ENCODE measurements at places on chromosomes 5 and 9.

DNA sequence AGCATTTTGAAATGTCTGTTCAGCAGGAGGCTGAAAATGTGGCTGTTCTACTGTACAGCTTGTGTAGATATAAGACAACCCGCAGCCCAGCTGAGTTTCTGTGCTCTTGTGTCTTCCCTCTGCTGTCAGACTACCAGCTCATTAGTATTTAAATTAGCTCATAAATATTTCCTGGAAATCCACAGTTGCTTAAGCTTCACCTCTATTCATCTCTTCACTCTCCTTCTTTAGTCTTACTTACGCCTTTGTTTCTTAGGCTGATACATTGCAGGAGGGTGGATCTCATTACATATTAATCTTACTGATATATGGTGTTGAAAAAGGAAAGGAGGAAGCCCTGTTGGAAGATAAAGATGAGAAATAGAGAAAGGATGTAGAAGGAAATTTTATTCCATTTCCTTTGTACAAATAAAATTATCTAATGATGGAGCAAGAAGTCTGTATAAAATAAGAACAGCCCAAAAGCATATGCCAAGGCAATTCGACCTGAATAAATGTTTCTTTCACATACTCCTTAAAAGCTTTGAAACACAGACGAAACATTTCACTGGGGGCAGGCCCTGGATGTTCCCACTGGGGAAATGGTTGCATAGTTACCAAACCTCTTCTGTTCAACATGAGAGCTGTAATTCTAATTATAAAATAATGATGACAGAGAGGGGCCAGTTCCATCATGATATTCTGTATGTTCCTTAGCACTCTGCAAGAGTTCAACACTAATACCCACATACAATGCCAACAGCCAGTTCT, 111.8 kb upstream of the APC start:
- no peak for DNase-seq

DNA sequence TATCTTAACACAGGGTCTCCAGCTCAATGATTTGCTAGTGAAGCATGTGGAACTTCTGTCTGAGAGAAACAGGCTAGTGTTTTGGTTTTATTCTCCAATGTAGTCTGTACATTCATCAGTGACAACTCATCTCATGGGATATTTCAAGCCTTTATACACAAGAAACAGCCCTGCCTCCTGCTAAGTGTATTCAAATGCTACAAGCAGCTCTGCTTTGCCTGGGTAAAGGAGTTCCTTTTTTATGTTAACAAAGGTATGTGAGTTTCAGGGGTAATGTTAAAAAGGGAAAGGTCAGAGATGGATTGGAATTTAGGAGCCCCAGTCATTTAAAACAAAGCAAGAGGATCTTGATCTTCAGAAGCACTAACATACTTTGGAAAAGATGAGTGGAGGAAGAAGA, 498.7 kb downstream of the ISL1 start:
- no peak for DNase-seq

DNA sequence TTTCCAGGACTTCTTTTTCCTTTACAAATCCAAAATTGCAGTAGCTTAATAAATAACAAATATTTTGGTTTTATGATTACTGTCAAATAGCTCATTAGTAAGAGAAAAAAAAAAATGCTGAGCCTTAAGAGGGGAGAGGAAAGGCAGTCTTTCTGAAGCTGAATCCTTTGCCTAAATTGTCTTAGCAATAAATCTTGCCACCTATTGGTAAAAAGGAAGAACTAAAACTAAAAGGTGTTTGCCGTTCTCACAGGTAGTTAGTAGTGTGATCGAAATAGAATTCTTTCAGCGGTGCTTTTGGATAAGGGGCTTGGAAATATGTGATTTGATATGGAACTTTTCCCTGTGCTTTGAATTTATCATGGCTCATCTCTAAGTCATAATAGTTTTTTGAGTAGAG, 31.2 kb downstream of the PIK3R1 start:
- no peak for DNase-seq

DNA sequence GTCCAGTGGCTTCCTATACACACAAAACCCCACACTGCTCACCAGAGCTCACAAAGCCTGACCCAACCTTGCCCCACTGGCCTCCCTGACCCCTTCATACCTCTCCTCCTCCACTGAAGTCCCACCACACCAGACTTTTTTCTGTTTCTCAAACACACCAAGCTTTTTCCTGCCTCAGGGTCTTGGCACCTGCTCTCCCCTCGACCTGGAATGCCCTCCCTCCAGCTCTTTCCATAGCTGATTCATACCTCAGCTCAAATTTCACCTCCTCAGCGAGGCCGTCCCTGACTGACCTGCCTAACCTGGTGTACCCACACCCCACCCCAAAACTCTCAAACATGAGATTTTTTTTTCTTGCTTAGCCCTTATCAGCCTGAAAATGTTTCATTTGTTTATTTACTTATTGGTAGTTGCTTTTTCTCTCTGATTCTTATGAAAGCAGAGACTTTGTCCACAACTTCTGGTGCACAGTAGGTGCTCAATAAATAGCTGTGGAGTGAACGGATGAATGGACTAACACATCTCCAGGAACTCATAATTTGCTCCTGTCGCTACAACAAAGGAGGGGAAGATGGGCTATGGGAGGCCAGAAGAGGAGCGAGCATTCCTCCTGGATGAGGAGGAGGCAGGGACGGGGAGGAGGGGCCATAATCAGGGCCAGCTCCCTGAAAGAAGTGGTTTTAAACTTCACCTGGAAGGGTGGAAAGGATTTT, 84.3 kb downstream of the SH3TC2 start:
- DNase-seq = no peak

- no peak for DNase-seq
Observed at GRCh38 chr5:14342306-14342705, 199.2 kb downstream of the TRIO start.

DNA sequence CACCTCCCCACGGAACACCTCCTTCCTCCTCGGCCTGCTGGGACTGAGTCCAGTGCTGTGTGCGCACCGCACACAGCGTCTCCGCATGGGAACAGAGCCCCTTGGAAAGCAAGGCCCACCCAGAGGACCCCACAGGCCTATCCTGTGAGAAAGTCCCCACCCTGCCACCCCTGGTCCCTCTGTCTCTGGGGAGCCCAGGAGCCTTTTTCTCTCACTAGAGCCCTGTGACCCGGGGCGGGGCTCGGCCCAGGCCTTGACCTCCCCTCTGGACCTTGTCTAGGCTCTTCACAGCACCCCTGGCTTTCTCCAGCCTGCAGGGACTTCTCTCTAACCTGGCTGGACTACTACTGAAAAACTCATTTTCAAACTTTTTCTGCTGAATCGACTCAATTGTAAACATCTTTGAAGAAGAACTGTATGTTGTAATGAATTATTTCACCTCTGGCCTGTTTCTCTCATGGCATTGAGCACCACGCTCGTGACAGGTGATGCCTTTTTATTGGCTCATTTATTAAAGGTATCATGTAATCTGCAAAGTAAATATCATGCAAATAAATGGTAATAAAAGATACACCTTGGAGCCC, 89.2 kb downstream of the IRX1 start:
- DNase-seq = no peak

GRCh38 chr5:20832204-20833080, 844.4 kb upstream of the CDH18 start:
- DNase-seq = peak; percentile 4

DNA sequence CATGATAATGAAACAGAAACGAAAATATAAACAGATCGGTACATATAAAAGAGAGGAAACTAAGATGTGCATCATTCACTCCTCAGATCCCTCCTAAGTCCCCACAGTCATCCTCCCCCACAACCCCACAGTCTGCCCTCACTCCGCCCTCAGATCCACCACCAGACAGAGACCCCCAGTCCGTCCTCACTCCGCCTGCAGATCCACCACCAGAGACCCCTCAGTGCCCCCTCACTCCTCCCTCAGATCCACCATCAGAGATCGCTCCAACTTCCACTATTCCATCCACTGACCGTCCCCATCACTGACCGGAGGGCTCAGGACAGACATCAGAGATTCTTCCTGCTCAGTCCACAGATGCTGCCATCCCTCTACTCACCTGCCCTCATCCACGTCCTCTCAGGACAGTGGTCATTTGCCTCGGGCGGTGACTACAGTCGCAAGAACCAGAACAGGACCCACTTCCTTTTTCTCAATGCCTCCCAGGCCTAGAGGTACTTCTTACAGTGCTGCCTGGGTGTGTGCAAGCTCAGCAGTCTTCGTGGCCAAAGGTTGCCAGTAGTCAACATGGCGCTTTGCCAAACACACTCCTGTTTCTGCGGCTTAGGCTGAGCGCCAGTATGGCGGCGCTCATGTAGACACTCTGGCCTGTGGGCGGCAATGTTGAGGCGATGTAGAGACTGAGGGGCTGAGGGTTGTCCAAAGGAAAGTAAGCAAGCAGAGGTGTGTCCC, 8.3 kb upstream of the SPATA31C1 start:
- DNase-seq = no peak

GRCh38 chr5:147693233-147693632, 89.3 kb downstream of the JAKMIP2 start:
- DNase-seq = no peak

DNA sequence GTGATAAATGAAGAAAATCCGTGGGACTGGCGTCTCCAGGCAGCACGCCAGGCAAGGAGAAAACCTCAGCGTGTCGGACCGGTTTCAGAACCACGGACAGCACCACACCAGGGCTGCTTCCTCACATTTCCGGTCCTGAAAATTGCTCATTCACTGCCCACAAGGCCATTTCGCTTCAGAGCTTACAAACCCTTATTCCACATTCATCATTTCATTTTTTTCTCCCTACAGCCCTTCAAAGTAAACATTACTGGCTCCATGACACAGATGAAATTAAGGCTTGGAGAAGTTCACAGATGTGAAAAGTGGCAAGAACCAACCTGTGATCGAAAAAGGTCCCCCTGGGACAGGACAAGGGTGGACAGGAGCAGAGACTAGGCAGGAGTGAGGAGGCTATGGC, 1.5 kb upstream of the GPRIN1 start:
- DNase-seq = peak; percentile 84

- DNase-seq = no peak
Observed at GRCh38 chr5:62138607-62139006, 167.4 kb upstream of the KIF2A start.

DNA sequence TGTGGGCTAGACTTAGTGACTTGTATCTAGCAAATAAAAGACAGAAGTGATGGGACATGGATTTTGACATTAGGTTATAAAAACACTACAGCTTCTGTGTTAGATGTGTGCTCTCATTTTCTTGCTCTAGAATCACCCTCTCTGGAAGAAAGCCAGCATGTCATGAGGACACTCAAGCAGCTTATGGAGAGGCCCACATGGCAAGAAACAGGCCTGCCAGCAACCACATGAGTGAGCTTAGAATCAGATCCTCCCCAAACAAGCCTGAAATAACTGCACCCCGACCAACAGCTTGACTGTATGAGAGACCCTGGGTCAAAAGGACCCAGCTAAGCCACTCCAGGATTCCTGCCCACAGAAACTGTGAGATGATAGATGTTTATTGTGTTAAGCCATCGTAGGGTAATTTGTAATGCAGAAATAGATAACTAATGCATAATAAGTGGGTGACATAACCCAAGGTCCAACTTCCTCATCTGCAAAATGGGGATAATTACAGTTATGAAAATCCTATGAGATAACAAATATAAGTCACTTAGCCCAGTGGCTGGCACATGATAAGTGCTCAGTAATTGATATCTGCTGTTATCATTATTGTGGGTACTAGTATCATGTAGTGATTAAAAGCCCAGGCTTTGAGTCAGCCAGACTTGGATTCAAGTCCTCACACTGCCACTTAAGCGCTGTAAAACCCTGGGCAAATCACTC, 86.5 kb downstream of the KLHL3 start:
- DNase-seq = no peak

DNA sequence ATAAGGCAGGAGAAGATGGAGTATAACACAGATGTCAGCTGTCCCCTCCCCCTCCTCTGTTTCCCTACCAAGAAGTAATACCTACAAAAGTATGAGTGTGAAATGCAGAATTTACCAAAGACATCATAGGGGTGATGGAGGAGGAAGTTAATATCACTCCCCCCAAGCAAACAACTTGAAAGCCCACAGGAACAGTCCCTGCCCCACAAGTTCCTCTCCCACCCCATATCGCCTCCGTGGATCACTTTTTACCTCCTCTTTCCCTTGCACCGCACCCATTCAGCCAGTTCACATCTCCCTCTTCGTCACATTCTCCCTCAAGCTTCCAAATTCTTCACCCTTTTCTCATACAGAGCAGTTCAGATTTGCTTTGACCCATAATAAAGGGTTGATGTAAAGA, 7.0 kb upstream of the SIL1 start:
- no peak for DNase-seq

- DNase-seq = peak; percentile 28
Observed at GRCh38 chr9:4298255-4299004, 1.4 kb downstream of the GLIS3 start.

GRCh38 chr5:71938895-71939294, 168.4 kb upstream of the MAP1B start:
- DNase-seq = no peak

DNA sequence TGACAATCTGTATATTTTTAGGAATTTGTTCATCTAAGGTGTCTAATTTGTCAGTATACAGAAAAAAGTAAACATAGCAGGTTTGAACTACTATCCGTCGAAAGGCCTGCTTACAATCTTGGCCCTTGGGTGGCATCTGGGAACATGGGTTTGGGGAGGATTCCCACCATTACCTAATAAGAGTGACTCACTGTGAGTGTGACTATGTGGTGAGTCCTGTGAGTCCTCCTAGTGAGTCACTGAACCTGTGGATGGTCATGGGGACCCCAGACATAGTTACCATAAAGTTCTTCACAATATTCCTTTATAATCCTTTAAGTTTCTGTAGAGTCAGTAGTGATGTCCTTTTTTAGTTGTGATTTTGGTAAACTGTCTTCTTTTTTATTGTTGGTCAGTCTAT, 37.0 kb downstream of the RNF130 start:
- no peak for DNase-seq

DNA sequence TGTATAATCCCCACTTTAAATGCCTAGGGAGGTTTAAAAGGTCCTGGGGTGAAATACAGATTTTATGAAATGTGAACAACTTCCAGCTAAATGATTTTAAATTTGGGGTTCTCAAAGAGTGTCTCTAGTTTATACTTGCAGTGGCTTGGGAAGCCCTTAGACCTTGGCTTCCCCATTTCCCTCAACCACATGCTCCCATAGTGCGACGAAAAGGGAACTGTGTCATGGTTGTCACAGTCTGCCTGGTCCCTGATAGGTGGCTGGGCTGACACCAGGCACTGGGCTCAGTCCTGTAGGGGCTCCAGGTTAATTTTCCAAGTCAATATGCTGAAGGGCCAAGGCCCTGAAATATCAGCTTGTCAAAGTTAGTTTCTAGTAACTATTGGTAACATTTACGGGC, 10.4 kb upstream of the CXCL14 start:
- DNase-seq = no peak

GRCh38 chr9:5392285-5392684, 45.4 kb downstream of the PLGRKT start:
- DNase-seq = no peak

- DNase-seq = no peak
Observed at GRCh38 chr9:137757139-137757538, 120.4 kb upstream of the CACNA1B start.

DNA sequence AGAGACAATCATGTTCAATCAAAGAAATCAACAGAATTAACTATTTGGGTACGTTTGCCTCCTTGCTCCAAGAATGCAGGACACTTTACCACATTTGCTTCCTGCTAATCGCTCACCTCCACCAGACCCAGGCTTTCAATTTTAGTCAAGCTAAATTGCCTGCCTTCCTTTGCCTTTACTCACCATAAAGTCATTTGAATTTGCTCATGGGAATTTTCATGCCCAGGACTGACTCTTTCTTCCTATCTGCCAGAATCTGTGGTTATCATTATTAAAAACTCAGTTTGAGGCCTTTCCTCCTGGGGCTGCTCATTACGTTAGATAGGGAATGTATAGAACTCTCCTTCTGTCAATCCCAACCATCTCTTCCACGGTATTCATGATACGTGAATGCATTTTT, 1935.3 kb upstream of the WWC1 start:
- DNase-seq = no peak

- DNase-seq = peak; percentile 70
Observed at GRCh38 chr5:36728697-36729543, 122.5 kb downstream of the SLC1A3 start.
